ENCODE measurements at places on chromosomes 1 and 21.

DNA sequence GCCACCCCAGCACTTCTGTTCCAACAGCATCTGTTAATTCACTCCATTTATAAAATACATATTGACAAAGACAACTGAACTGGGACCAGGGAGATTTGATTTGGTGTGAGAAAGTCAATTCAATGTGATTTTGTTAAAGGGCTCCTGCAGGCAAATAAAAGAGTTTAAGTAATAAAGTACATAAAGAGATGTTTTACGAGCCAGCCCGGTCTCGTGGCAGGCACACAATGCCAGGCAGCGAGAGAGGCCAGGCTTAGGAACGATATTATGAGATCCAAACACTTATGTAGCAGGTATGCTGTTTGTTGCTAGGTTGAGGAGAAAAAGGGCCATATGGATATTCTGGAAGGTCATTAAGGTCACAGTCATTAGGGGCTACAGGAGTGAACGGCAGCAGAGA is 227.1 kb downstream of the KCTD3 start:
- no peak for DNase-seq

DNA sequence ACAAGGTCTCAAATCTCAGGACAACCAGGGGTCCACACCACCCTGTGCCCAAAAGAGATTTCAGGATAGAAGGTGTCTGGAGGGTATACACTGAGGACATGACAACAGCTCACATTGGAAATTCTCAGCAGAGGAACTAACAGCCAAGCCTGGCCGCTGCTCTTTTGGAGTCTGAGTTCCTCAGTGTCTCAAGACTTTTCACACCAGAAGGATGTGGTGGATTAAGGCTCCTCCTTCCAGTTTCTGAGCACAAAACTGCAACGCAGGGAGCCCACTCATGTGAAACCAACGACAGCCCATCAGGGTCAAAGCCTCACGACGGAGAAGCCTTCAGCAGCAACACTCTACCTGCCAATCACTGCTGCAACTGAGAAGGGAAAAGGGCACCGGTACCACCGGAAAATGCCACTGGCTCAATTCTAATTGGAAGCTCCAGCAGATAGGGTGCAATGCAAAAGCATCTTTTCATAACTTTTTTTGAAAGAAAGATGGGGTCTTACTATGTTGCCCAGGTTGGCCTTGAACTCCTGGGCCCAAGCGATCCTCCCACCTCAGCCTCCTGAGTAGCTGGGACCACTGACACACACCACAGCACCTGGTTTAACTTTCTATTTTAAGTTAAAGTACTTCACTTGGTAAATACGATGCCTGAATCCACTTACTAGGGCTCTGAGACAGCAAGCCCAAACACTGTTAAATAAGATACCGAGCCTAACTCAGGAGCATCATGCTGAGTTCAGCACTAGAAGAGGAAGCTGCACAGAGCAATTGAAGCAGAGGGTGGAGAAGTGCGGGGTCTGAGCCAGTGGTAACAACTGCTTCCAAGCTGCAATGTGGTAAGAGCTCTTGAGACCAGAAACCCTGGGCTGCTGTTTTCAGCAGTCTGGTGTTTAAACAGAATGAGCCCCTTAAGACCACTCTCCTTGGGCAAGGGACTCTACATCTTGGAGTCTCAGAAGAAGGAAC is 7.8 kb downstream of the CAPZB start:
- DNase-seq = no peak

DNA sequence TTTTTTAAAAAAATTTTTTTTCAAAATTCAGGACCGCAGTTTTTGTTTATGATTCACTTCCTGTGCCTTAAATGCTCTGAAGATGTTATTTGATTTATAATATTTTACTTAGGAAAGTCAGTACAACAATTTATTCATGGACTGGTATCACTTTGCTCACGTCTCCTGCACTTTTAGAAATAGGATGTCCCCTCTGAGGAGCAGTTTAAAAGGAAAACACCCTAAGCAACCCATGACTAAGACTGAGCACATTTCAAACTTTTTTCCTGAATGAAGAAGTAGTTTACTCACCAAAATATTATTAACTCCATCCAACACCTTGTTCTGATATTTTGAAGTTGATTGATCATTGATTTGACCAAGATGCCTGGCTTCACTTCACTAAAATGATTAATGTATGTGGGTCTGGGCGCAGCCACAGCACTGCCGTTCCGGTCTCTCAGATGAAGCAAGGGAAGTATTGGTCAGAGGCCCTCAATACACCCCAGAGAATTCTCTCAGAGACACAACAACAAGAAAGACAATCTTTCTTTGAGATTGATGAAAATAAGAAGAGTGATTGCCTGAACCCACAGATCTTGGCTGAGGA is 223.9 kb downstream of the TGFB2 start:
- DNase-seq = no peak

- no peak for DNase-seq
Observed at GRCh38 chr1:48200166-48200900, 22.2 kb upstream of the SLC5A9 start.

DNA sequence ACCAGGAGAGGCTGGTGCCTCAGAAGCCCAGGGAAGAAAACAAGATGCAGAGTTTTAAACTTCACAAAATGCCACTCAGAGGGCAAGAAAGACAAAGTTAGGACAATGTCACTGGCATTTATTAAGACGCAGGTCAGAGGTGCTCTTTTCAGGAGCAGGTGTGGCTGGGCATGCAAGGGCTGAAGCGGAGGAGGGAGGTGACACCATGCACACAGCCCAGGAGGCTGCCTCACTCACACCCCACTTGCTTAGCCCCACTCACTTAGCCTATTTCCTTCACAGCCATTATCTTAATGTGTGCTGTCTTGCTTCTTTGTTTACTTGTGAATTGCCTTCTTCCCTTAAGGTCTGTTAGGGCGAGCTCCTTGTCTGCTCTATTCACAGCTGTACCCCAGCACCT is 17.2 kb downstream of the HIVEP3 start:
- DNase-seq = no peak
